ENCODE measurements at places on chromosomes 1 and 21. TPM values are rescaled to one million over a fixed set of nuclear protein-coding genes. Genes with fewer than 3 reads are reported as not detected.

Gene TMPRSS2
- not detected for total RNA-seq

Gene KLHDC8A
- total RNA-seq: not detected

Gene LELP1
- total RNA-seq: not detected

Gene FAM72C
- 3.4 TPM for total RNA-seq

Gene HES3
- not detected for total RNA-seq

Gene GBP2
- 1.9 TPM for total RNA-seq

Gene TGFB2
- 0.84 TPM for total RNA-seq

Gene TAL1
- total RNA-seq: not detected

Gene AGBL4
- total RNA-seq: 0.15 TPM

Gene GPA33
- not detected for total RNA-seq

Gene ERMAP
- total RNA-seq: 6.7 TPM

Gene SMPDL3B
- total RNA-seq: not detected

Gene PSMA5
- 34.6 TPM for total RNA-seq

Gene DIO1
- total RNA-seq: not detected

Gene LINGO4
- not detected for total RNA-seq

Gene GJB3
- total RNA-seq: not detected

Gene LCE3D
- not detected for total RNA-seq

Gene CAPZB
- 86.2 TPM for total RNA-seq

Gene OLIG2
- total RNA-seq: not detected

Gene AMIGO1
- total RNA-seq: 0.89 TPM

Gene IL22RA1
- not detected for total RNA-seq

Gene RRP1
- total RNA-seq: 18.0 TPM

Gene SPEN
- 4.7 TPM for total RNA-seq

Gene FCRLA
- 0.15 TPM for total RNA-seq

Gene SELENBP1
- total RNA-seq: 25.9 TPM

Gene FMOD
- 2.2 TPM for total RNA-seq

Gene L1TD1
- total RNA-seq: 0.30 TPM

Gene LAX1
- not detected for total RNA-seq

Gene SAMSN1
- total RNA-seq: not detected

Gene ITLN2
- not detected for total RNA-seq

Gene SLC26A9
- total RNA-seq: not detected

Gene AKT3
- 11.3 TPM for total RNA-seq

Gene OR6N1
- not detected for total RNA-seq

Gene HAX1
- total RNA-seq: 143 TPM

Gene FBXO42
- total RNA-seq: 9.9 TPM

Gene LCE3E
- total RNA-seq: not detected

Gene C1orf105
- total RNA-seq: not detected

Gene JAM2
- 2.0 TPM for total RNA-seq

Gene OR10J1
- total RNA-seq: not detected

Data from bronchus fibroblast of lung (primary cell).